ENCODE measurements at places on chromosomes 12 and 14. TPM values are rescaled to one million over a fixed set of nuclear protein-coding genes. Genes with fewer than 3 reads are reported as not detected.

The C1QL4 gene
- 6.5 TPM for total RNA-seq

The CLEC1B gene
- not detected for total RNA-seq

The CD163 gene
- total RNA-seq, result not detected

The POTEG gene
- not detected for total RNA-seq

The ASCL1 gene
- not detected for total RNA-seq

The PAPLN gene
- 6.2 TPM for total RNA-seq
